Uterus (tissue), 4 donors: ENCODE measurements at places on chromosomes 2 and 18. TPM values are rescaled to one million over a fixed set of nuclear protein-coding genes. Genes with fewer than 3 reads are reported as not detected.

Gene BCL11A
- total RNA-seq: 3.6 TPM

GRCh38 chr2:37623971-37624900, 47.2 kb downstream of the CDC42EP3 start:
- peak overlapping the region; percentile 68 for H3K27ac ChIP-seq
- H3K36me3 ChIP-seq: no peaks in the 10 kb centered on the region
- H3K4me1 ChIP-seq: no peaks in the 10 kb centered on the region
- DNase-seq: no peak
- H3K27me3 ChIP-seq: no peaks in the 10 kb centered on the region

Gene GALNT14
- not detected for total RNA-seq

Gene FEV
- not detected for total RNA-seq

DNA sequence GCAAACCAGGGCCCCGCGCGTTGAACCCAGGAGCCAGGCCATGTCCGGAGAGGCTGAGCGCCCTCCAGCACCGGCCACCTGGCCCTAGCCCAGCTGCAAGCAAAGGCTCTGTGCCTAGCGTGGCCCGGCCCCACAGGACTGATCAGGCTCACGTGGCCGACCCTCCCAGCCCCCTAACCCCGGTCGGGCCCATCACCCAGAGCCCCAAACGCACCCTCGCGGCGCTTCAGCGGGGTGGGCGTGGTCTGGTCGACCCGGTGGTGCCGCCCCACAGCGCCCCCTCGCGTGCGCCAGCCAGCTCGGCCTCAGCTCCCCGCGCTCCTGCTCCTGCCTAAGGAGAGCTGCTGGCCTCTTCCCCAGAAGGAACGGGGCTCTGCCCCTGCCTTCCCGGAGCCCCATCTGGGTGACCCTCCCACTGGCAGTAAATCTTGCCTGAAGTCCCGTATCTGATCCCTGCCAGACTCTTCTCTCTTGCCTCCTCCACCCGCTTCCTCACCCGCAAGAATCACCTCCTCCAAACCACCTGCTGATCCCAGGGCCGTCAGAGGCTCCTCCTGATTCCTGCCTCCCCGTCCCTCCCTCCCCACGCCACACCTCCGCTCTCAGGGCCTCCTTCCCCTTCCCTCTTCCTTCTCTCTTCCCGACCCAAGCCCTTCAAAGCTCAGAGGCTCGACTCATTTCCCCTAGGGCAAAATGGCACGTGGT, 12.3 kb upstream of the TEX51 start:
- H3K4me3 ChIP-seq: peak overlapping the region; percentile 37
- no peaks in the 10 kb centered on the region for H3K4me1 ChIP-seq
- no peaks in the 10 kb centered on the region for H3K36me3 ChIP-seq

- no peaks in the 10 kb centered on the region for H3K27me3 ChIP-seq
- no peak overlapping the region for H3K4me3 ChIP-seq
- no peaks in the 10 kb centered on the region for H3K36me3 ChIP-seq
- no peaks in the 10 kb centered on the region for H3K4me1 ChIP-seq
Observed at GRCh38 chr18:69081846-69082245, 284.0 kb downstream of the CCDC102B start.

Gene KRCC1
- total RNA-seq: 19.7 TPM

DNA sequence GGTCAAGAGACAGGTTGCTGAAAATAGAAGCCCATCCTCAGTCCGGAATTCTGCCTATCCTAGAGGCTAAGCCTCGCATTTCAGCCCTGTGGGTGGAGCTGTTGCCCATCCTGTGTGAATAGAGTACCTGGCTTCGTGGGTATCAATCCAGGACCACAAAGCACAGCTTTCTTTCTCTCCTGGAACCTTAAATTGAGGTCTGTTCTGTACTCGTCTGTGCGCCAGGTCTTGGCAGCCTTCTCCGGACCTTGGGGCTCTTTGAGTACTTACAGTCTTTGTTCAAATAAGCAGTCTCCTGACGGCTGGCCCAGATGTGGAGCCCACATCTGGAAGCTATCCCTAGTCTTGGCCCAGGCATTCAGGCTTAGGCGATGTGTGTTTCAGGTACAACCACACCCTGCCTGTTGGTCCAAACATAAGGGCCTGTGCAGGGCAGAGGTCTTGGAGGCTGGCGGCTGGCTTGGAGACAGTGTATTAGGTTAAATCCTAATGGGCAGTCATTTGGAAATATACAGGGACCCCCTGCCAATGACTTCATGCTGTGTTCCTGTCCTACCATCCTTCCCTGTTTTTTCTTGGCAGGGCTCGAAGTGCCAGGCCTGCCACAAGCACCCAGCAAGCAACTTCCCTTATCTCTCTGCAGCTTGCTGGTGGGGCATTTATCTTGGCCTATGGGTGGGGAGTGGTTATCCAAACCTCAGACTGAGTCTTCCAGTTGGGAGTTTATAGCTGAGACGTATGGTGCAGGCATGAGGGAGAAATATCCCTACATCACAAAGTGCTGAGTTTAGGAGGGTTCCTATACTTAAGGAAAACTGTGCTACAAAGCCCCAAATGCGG, 294.1 kb downstream of the BCL2 start:
- no peaks in the 10 kb centered on the region for H3K27me3 ChIP-seq
- no peaks in the 10 kb centered on the region for H3K4me1 ChIP-seq
- no peak overlapping the region for H3K27ac ChIP-seq
- no peaks in the 10 kb centered on the region for H3K36me3 ChIP-seq
- peak; percentile 43 for DNase-seq

- no peaks in the 10 kb centered on the region for H3K27me3 ChIP-seq
- H3K27ac ChIP-seq: peak overlapping the region; percentile 64
- H3K36me3 ChIP-seq: no peaks in the 10 kb centered on the region
- H3K4me1 ChIP-seq: no peaks in the 10 kb centered on the region
- no peak overlapping the region for H3K4me3 ChIP-seq
- peak; percentile 57 for DNase-seq
Observed at GRCh38 chr2:38442643-38443541, 65.8 kb upstream of the ATL2 start.
